ENCODE measurements at places on chromosomes 7 and 10.

DNA sequence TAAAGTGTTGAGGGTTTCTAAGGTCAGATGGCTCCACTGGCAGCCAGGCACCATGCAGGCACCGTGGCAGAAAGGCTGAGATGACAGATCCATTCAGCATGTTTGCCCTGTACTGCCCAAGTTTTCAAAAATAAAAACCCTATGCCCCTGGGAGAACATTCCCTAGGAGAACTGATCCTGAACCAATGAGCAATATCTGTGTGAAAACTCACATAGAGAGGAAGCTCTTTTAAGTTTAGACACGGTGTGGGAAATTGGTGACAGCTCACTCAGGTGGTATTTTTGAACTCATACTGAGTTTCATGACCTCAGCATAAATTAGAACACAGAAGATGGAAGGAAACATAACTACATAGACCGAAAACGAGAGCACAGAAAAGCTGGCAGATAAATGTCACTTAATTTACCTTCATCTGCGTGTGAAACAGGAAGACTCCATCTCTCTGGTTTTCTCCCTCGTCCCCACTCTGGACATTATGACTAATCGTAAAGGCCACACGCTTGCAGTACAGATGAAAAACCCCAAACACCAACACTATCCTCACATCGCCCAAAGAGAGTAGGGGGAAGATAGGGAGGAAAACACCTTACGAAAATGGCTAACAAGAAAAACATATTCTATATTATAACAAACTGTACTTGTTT, 127.8 kb downstream of the ICA1 start:
- DNase-seq: no peak

DNA sequence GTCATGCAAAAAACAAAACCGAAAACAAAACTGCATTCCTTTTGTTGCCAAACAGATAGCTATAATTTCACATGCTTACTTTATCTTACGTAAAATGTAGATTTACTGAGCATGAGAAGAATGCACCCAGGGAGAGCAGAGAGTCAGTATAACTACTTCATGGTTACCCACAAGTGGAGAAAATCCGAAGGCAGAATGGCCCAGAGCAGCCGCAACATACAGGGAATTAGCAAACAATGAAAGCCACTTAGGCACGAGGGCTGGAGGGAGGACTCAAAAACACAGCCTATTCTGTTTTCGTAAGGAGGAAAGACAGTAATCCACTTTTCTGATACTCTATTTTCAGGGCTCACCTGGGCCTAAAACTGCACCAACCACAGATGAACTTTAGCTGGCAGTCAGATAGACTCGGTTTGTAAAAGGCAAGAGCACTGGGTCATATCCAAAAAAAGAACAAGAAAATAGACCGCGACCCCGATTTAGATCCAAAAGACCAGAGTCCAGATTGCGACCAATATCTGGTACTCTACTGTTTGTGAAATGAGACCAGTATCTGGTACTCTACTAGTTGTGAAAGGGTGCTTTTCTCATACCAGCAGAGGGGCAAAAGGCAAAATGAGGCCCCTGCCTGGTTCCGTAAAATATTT, 1.3 kb downstream of the ITPRIP start:
- no peak for DNase-seq

GRCh38 chr10:21895932-21896331, 107.6 kb downstream of the DNAJC1 start:
- no peak for DNase-seq

DNA sequence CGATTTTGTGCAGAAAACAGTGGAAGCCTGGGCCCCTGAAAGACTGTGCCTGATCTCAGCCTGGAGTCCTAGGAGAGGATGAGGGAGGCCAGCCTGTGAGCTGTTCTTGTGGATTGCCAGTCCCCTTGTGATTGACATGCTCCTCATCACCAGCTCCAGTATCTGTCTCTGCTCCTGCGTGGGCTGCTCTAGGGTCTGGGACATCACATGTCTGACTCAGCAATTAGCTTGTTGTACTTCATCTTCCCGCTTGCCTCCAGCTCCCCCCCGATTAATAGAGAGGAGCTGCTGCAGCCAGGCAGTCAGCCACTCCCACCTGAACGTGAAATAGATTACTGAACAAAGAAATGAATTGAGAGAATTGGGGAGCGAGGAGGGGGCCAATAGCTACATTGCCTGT, 99.6 kb upstream of the TBX20 start:
- DNase-seq: no peak

DNA sequence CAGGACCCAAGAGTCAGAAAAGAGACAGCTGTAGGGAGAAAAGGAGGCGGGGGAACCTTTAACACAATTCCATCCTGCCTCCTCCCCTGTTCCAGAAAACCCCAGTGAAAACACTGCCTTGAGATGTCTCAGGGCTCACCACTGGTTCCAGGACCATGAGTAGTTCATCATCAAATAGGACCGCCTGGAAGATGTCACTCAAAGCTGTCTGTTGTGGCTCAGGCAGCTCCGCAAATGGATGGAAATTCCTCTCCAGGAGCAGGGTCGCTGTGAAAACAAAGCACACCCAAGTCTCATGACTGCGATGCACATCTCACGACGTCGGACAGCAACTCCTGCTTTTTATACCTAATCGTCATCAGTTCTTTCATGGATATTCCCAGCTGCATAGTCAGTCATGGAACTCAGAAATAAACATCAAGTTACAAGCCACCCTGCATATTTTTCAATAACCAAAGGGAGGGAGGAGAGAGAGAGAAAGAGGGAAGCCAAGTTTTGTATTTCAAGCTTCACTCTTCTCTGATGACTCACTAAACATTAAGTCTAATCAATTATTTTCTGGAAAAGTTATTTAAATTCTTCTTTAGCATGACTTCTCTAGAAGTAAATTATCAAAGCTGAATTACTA, 49.2 kb downstream of the GSDME start:
- DNase-seq: no peak

GRCh38 chr7:135274495-135275268, 41.0 kb downstream of the STRA8 start:
- DNase-seq: peak; percentile 9

GRCh38 chr7:129906700-129907099, 46.1 kb downstream of the UBE2H start:
- DNase-seq: no peak

DNA sequence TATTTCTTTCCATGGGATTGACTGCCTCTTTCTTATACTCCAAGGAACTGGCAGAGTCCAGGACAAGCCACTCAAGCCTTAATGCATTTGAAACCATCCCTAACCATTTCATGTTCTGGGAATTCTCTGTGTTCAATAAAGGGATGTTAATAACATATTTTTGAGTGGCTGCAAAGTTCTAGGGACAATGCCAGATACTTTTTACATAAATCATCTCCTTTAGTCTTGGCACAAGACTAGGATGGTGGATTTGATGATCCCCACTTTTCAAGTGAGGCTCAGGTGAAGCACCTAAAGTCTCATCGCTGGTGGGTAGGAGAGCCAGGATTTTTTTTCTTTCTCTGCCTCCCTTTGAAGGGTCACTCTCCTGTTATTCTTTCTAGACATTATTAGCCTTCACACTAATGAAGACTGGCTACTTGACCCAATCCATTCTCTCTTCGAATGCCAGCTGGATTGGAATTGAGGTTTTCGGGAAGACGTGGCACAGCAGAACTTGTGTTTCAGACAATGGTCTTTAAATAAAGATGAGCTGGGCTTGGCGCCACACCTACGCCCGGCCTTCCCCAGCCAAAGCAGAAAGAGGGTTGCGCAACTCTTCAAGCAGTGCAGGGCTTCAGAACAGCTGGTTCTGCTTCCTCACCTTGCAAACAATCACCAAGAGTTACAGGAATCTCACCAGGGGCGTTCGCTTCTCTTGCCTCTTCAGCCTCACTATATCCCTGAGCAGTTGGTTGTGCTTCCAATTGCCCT, 73.8 kb upstream of the BMPER start:
- DNase-seq: no peak

GRCh38 chr7:103577059-103577458, 131.1 kb upstream of the SLC26A5 start:
- no peak for DNase-seq

DNA sequence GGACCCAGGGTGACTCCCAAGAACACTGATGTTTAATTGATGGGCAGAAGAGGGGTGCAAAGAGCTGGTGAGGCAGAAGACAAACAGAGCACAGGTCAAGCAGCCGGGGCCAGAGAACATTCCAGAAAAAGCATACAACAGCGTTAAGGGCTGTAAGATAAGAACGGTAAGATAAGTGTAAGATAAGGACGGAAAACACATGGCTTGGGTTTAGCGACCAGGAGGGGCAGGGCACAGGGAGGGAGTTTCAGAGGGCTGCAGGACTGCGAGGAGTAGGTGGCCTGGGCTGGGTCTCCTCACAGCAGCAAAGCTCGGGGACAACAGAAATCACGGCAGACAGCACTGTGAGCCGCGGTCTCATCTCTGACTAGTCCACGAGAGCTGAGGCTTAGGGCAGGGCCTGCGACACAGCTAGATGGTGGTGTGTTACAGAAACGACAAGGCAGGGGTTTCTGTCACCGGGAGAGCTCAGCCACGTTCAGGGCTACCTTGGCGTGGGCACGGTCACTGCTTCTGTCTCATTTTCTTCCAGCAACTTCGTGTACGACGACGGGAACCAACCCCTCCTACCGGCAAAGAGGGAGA, 24.6 kb downstream of the BRI3 start:
- no peak for DNase-seq
